ENCODE measurements at places on chromosomes 7 and 10. TPM values are rescaled to one million over a fixed set of nuclear protein-coding genes. Genes with fewer than 3 reads are reported as not detected.

ZFAND4 gene
- polyA plus RNA-seq, result 1.9 TPM

GJD4 gene
- polyA plus RNA-seq, result not detected

C10orf53 gene
- not detected for polyA plus RNA-seq

ADCY1 gene
- polyA plus RNA-seq, result 0.12 TPM

SAP25 gene
- 3.3 TPM for polyA plus RNA-seq

SLC39A12 gene
- 0.01 TPM for polyA plus RNA-seq

TMEM229A gene
- polyA plus RNA-seq, result not detected

INTS15 gene
- 8.9 TPM for polyA plus RNA-seq

HMX2 gene
- 0.08 TPM for polyA plus RNA-seq

COL17A1 gene
- polyA plus RNA-seq, result 80.9 TPM

RAPGEF5 gene
- 6.6 TPM for polyA plus RNA-seq

RELN gene
- 0.65 TPM for polyA plus RNA-seq

ANKRD7 gene
- polyA plus RNA-seq, result 0.07 TPM

CHRM2 gene
- 0.04 TPM for polyA plus RNA-seq

UPP1 gene
- 134 TPM for polyA plus RNA-seq

CPVL gene
- 4.6 TPM for polyA plus RNA-seq

ACHE gene
- 1.4 TPM for polyA plus RNA-seq

PUS7 gene
- 7.5 TPM for polyA plus RNA-seq

CALHM2 gene
- polyA plus RNA-seq, result 5.3 TPM

ZNF727 gene
- polyA plus RNA-seq, result 0.08 TPM

SLC13A4 gene
- polyA plus RNA-seq, result 7.1 TPM

FBXO24 gene
- polyA plus RNA-seq, result 0.33 TPM

CWF19L1 gene
- polyA plus RNA-seq, result 11.4 TPM

AGR3 gene
- not detected for polyA plus RNA-seq

TBX20 gene
- not detected for polyA plus RNA-seq

HOXA10 gene
- 0.16 TPM for polyA plus RNA-seq

ZNF239 gene
- polyA plus RNA-seq, result 0.72 TPM

ADCYAP1R1 gene
- polyA plus RNA-seq, result 0.11 TPM

C10orf143 gene
- 6.3 TPM for polyA plus RNA-seq

GHRHR gene
- not detected for polyA plus RNA-seq

CFAP43 gene
- polyA plus RNA-seq, result 0.04 TPM

CYP3A5 gene
- polyA plus RNA-seq, result 51.2 TPM

CDNF gene
- polyA plus RNA-seq, result 0.81 TPM

ABCA13 gene
- 0.49 TPM for polyA plus RNA-seq

AMPH gene
- 0.51 TPM for polyA plus RNA-seq

OR2A2 gene
- polyA plus RNA-seq, result not detected

SFTPA1 gene
- 0.29 TPM for polyA plus RNA-seq

GIMAP8 gene
- 1.8 TPM for polyA plus RNA-seq

SPDYE2B gene
- not detected for polyA plus RNA-seq

IL15RA gene
- polyA plus RNA-seq, result 6.4 TPM

IGF2BP3 gene
- polyA plus RNA-seq, result 2.5 TPM

All from esophagus (tissue), 2 donors.